ENCODE measurements at places on chromosomes 13 and 19.

DNA sequence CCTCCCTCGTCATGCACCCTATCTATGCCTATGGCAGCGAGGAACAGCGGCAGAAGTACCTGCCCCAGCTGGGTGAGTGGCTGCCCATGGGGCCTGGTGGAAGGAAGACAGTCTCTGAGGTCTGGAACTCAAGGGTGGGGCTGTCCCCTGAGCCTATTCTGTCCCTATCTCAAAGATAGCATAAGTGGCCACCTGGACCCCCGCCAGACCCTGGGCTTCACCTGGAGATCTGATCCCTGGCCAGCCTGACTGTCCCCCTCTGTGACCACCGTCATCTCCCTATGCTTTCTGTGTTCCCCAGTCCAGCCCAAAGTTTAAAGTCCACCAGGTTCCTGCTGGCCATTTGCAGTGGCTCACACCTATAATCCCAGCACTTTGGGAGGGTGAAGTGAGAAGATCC is 2.6 kb downstream of the GCDH start:
- DNase-seq = no peak

DNA sequence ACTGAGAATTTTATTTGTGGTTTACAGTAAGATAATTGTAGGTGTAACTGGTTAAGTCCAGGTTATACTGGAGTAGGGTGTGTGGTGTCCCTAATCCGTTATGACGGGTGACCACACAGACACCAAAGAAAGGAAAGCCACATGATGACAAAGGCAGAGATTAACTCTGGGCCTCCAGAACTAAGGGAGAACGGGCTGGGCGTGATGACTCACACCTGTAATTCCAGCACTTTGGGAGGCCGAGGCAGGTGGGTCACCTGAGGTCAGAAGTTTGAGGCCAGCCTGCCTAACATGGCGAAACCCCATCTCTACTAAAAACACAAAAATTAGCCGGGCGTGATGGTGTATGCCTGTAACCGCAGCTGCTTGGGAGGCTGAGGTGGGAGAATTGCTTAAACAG is 10.2 kb upstream of the FUT2 start:
- no peak for DNase-seq

DNA sequence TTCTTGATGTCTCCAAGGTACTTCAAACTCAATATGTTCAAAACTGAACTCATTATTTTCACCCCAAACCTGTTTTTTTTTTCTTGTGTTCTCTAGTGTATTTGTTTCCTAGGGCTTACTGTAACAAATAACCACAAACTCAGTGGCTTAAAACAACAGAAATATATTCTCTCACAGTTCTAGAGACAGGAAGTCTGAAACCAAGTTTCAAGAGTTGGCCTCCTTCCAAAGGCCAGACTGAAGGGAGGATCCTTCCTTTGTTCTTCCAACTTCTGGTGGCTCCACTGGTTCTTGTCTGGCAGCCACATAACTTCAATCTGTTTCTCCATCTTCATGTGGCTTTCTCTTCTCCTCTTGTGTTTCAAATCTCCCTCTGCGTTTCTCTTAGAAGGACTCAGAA is 62.0 kb upstream of the PDCD5 start:
- DNase-seq = no peak

GRCh38 chr13:72431981-72432682 is 295.3 kb downstream of the MZT1 start:
- no peak for DNase-seq

GRCh38 chr13:72205773-72206172 is 338.8 kb upstream of the DACH1 start:
- DNase-seq = no peak

DNA sequence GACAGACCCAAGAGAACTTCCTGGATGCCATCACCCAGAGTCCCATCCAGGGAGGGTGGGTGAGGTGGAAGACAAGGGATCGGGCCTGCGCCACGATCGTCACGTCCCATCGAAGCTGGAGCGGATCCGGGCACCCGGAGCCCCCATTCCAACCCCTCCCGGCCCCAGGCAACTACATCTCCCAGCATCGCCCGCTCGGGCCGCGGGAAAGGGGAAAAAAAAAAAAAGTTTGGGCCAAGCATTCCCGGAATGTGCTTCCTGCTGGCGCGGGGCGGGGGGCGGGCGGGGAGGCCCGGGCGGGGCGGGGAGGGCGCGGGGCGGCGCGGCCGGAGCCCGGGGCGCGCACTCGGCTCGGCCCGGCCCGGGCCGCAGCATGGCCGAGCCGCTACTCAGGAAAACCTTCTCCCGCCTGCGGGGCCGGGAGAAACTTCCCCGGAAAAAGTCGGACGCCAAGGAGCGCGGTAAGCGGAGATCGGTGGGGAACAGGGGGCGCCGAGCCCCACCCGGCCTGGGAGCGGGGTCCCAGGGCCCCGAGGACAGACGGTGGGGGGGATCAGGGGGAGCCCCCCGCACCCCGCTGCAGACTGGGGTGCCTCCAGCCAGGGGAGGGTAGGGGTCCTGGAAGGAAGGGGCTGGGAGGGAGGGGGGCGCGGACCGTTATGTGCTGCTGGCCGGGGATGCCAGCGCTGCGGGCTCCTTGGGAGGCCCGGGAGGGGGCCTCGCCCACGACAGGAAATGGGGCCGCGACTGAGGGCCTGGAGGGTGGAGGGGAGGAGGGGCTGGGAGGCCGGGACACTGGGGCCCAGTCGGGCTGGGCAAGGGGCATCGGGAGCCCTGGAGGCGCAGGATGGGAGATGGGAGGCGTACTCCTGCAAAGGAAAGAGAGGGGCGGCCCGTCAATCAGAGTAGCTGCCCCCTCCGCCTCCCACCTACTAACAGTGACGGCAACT is at the start of gene SYDE1:
TSS of gene SYDE1 (plus strand) at position 341 of the 950 bp plus-strand sequence. CDS start at position 374, 33 bp downstream.
- no peak for DNase-seq

DNA sequence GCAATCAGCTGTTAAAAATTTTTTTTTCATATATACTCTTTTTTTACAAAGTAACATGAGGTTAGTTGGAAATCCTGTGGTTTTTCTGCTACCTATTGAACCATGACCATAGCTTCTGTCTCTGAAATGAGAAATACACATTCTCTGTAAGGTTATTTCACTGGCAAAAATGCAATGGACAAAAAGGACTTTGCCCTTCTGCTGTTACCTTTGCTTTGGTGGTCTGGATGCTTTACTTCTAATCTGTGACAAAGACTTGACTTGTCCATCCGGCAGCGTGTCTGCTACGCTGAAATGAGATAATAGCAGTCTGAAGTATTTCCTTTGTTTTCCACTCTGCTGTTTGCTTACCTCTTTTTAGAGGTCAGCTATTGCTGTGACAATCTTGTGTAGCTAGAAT is 412.8 kb downstream of the SLITRK6 start:
- DNase-seq = no peak

DNA sequence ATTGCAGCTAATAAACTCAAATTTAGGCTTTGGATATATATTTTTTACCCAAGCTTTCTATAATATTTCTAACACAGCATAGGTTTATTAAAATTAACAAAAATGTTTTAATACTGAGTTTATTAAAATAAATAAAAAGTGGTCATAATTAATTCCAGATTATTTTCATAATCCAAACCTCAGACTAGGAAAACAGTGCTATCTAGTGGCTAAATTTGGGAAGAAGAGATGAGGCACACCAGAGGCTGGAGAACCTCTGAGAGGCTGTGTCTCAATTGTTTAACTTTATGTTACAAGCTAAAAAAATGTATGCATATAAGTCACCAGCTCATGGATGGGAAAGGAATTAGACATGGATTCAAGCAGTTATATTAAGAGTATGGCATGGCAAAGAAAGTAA is 392.5 kb downstream of the DIAPH3 start:
- no peak for DNase-seq

GRCh38 chr13:24734950-24735349 is 29.0 kb upstream of the RNF17 start:
- no peak for DNase-seq

- no peak for DNase-seq
Measured at GRCh38 chr19:3095441-3096191, 1.5 kb downstream of the GNA11 start.

DNA sequence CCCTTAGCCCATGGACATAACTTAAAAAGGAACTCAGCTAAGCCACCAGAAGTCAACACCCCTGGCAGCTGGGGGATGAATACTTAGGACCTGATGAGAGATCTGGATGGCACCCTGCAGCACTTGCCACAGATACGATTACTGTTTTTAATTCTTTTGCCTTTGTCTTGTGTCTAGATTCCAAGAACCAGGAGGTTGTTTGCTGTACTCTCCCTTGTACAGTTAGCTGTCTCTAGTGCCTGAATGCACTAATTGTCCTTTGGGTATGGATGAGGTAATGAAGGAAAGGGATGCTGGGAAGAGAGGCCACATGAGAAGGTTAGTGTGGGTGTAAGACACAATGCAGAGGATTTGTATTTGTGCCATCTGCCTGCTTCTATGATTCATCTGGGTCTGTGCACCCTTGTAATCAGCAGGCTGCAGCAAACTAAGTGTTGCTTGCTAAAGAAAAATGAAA is 385.8 kb downstream of the KCNRG start:
- no peak for DNase-seq

DNA sequence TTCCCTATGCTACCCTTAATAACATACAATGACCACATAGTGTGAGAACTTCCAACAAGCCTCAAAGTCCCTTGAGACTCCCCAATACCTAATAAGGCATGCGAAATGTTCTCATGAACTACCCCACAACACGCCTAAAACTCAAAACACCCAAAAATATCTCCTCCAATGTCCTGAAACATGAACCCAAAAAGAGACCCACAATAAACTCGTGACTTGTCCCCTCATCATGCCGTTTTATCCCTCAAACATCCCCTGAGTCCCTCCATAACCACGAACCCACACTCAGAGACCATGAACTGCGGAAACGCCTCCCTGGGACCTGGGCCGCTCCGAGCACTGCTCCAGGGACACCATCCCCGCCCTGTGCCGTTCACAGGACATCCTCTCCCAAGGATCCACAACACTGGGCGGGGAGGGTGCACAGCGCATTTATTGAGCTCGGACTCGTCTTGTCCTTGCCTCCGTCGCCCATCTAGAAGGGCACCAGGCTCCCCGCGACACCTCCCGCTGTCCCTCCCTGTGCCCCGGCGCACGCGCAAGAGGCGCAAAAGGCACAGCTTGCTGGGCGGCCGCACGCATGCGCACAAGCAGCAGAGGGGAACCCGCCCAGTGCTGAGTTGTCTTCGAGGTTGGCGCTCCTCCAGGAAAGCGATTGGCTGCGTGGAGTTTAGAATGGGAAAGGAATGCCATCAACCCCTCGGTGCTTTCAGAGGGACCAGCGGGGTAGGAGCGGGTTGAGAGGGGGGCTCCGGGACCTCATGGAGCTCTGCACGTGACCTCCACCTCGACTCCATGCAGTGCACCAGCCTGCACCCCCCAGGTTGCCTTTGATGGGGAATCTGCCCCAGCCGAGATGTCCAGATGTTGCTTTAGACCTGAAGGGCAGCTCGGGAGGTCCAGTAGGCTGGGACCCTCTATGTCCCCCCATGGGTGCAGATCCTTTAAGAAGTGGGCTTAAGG is 8.8 kb downstream of the FXYD3 start:
- DNase-seq = peak; percentile 93

DNA sequence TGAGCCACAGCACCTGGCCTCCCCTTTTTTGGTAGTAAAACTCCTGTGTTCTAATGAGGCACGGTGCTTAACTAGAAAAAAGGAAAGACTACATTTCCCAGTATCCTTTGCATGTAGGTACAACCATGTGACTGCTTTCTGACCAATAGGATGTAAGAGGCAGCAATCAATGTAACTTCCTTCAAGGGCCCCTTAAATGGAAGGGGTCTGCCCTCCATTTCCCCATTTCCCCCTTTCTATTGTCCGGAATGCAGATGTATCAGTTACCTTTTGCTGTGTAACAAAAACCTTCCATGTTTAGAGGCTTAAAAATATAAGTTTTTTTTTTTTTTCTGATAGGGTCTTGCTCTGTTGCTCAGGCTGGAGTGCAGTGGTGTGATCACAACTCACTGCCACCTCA is 2.2 kb downstream of the GPR32 start:
- no peak for DNase-seq

DNA sequence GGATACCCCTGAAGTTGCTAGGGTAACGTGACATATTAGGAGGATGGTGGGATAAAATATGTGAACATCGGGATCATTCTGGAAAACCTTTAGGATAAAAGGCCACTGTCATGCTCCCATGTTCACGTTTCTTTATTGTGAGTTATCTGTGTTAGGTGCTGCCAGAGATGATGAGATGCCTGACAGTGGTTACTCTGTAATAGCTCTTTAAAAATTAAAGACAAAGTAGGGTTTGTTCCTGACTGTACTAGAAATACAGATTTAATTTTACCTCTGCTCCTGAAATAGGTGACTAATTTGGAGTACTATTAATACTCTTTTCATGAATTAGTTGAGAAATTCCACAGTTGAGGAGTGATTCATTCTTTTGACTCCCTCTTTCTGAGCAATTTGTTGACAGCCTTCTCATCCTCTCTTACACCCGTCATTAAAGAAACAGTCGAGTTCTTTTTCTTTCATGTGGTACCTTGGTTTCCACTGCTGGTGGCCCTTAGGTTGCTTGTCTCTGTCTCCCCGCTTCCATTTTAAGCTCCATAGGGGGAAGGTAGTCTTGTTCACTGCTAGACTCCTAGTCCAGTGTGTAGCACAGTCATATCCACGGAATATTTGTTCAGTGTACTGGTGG is 28.4 kb downstream of the SAE1 start:
- no peak for DNase-seq

- DNase-seq = no peak
Measured at GRCh38 chr13:67258482-67258881, 28.3 kb upstream of the PCDH9 start.

DNA sequence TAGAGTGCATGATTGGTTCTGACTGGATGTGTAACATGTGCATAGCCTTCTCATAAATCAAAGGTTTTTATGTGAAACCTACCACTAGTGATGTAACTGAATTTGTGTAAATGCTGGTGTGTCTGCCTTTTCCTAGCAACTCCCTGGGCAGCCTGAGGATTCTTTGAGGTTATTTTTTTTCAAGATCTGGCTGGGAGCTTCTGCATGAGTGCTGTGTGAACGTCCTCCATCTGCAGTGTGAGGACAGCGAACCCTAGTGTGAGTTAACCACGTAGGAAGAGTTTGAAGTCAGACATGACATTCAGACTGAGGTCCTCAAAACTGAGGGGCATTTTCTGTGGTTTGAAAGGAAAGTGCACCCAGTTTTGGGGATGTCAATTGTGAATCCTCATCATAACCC is 39.9 kb downstream of the DPRX start:
- DNase-seq = no peak

DNA sequence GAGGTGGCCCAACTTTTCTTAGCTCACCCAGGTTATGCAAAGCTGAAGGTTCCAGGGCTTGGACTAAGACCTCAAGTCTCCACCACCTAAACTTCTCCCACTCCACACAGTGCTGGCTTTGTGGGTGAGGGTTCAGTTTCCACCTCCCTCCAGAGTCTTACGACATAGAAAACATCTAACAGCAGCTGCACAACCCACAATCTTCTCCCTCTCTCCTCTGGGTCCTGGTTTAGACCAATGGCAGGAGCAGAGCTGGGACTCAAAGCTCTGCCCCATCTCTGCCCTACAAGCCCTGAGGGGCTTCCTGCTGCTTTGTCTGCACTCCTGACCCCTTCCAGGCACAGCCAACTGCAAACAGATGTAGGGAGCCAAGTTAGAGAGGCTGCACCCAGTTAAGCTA is 16.0 kb downstream of the IRGC start:
- no peak for DNase-seq

- DNase-seq = no peak
Measured at GRCh38 chr13:99473515-99473914, 27.8 kb upstream of the TM9SF2 start.

- DNase-seq = no peak
Measured at GRCh38 chr19:33914599-33914998, 117.9 kb downstream of the KCTD15 start.
